ENCODE measurements at places on chromosomes 2 and 18. TPM values are rescaled to one million over a fixed set of nuclear protein-coding genes. Genes with fewer than 3 reads are reported as not detected.

Gene CIB4
- not detected for total RNA-seq

Gene CAVIN2
- 77.7 TPM for total RNA-seq

Gene CABYR
- total RNA-seq: 1.0 TPM

Gene TFPI
- 18.9 TPM for total RNA-seq

Gene MAL
- total RNA-seq: 8.4 TPM

Gene GALR1
- 0.05 TPM for total RNA-seq

Gene ABCG5
- not detected for total RNA-seq

DNA sequence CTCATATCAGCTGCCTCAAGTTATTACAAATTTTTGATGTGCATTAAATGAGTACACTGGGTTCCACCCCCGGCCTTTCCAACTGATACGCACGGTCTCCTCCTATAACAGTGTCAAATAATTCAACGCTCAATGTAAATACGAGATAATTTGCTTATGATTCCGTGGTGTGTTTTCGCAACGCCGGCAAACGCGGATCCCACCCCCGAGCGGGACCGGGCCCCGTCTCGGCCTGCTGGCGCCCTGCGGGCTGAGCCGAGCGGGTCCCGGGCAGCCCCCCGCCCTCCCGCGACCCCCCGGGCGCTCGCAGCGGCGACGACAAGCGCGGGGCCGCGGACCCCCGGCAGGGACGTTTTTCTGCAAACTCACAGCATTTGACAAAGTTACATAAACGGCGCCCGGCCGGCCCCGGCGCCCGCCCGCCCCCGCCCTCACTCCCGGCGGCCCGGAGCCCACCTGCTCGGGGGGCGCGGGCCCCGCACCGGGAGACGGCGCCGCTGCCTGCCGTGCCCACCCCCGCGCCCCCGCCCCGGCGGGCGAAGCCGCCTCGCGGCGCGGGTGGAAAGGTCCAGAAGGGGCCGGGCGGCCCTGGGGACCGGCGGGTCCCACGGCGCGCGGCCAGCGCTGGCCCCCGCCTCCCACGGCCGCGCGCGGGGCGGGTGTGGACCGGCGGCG is 762 bp downstream of the HDAC4 start:
- no peak for DNase-seq

DNA sequence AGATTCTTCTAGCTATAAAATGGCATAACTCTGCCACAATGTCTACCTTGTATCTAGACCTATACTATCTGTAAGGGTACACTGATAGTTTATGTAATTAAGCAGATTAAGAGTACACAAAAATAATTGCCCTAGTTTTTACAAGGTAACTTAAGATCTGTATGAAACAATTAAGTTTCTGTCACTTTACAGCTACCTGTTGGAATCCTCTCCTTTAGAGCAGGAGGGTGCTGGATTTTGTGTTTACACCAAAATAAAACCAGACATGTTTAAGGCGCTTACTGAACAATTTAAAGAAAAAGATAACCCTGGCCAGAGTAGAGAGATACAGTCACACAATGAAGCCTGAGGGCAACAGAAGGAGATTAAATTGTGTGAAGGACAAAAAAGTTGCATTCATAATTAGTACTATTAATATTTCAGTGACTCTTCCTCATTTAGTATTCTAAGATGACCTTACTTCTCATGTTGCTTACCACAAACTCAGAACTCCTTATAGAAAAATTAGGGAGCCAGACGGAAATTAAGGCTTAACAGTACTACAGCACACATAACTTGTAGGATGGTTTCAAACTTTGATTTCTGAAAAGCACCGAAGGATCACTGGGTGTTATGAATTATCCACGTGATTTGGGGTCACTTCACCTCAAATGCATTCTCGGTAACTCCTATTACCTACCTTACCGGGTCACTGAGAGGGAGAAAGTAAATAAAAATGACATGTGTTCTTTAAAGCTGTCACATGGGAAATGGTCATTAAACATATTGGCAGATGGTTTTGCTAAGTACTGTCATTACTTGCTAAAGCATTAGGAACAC is 1.0 kb downstream of the DARS1 start:
- DNase-seq: no peak

GRCh38 chr2:54767921-54768320 is 44.5 kb downstream of the EML6 start:
- DNase-seq: no peak

- DNase-seq: no peak
Observed at GRCh38 chr2:69067866-69068265, 54.9 kb downstream of the ANTXR1 start.

GRCh38 chr2:13616616-13617015 is 899.9 kb downstream of the TRIB2 start:
- DNase-seq: no peak
